Renal cortex interstitium (tissue), 15 donors: ENCODE measurements at places on chromosomes 13 and 19. TPM values are rescaled to one million over a fixed set of nuclear protein-coding genes. Genes with fewer than 3 reads are reported as not detected.

- DNase-seq, result no peak
Measured at GRCh38 chr13:93774506-93774905, 547.9 kb downstream of the GPC6 start.

- DNase-seq, result no peak
Measured at GRCh38 chr13:95315752-95316151, 14.5 kb upstream of the ABCC4 start.

DNA sequence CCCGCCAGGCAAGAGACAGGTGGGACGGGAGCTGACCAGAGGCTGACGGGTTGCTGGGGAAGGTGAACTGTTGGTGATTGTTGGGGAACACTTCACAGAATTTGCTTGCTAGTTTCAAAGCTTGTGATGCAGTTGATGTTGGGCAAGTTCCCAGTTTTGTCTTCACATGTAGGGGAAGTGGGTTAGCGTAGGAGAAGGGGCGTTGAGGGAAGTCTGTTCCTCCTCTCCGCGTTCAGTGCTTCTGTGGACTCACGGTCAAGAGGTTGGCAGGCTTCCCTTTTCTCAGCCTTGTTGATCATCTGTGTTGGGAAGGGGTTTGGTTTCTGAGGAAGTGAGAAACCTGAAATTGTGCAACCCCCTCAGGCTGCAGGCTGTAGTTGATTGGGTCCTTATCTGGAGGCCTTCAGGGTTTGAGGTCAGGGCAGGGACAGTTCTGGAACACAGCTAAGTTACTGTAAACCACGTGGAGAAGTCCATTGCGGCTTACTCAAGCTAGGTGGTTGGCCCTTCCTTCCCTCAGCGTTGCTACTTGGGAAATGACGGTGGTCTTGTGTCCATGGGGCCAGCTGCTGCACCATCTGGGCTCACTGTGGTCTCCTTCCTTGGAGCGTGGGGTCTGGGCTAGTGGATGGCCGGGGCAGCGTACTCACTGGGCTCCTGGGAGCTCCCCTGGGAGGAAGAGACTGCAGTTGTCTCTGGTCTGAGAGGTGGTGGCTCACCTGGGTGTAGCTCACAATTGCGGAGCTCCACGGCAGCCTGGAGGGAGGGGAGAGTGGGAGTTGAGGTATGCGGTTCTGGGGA lies 7.5 kb downstream of the RPS9 start:
- no peak for DNase-seq

The IQCN gene
- polyA plus RNA-seq, result 7.2 TPM

The PNKP gene
- 41.8 TPM for polyA plus RNA-seq

The TNFSF9 gene
- polyA plus RNA-seq, result 0.26 TPM

DNA sequence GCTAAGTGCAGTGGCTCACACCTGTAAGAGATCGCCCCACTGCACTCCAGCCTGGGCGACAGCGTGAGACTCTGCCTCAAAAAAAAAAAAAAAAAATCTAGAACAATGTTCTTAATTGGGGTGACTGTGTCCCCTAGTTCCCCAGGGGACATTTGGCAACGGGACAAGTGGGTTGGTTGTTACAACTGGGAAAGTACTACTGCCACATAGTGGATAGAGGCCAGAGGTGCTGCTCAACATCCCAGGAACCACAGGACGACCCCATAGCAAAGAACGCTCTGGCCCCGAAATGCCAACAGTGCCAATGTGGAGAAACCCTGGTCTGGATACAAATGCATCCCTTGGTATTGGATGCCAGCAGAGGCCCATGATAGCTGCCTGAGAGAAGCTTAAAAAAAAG lies 11.8 kb downstream of the NLRP12 start:
- no peak for DNase-seq

The OR7C1 gene
- 0.10 TPM for polyA plus RNA-seq

DNA sequence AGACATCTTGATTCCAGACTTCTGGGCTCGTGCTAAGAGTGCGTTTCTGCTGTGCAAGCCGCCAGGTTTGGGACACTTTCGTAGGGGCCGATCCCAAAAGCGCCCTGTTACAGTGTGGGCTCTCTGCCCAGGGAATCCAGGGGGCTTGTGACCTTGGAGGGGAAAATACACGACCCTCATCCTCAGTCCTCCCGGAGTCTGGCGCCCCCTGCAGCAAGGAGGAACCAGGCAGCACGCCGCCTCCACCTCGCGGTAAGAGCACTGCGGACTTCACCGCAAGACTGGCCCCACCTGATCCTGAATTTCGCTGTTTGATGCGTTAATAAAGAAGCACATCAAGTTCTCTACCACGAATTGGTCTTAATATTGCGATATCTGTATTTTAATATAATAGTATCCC lies 5.2 kb downstream of the POLRMT start:
- no peak for DNase-seq

GRCh38 chr13:94335761-94336526 lies 143.5 kb downstream of the DCT start:
- no peak for DNase-seq

GRCh38 chr19:54654447-54655321 lies 8.1 kb upstream of the LILRB4 start:
- no peak for DNase-seq

DNA sequence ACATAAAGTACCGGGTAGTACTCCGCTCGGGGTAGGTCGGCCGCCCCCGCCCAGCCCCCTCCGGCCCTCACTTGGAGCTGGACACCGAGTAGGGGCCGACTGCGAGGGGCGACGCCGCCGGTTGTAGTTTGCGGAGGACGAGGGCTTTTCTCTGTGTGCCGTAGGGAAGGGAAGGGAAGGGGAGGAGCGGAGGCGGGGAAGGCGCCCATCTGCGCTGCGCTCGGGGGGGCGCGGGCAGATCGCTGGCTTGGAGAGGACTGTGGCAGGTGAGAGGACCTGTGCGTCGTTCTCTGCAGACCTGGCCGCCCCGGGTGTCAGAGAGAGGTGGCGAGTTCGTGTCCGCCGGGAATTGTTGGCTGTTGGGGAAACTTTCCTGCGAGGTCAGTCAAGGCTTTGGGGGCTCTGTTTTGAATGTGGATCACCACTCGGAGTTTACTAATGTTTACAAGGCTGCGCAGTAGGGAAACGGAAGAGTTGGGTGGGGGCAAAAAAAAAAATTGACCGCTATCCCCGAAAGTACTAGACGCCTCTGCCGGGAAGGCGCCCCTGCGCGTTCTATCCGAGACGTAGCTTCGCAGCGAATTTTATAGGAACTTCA lies 1.4 kb downstream of the ING1 start:
- no peak for DNase-seq

GRCh38 chr13:83117046-83117445 lies 765.2 kb downstream of the SLITRK1 start:
- no peak for DNase-seq

The ASF1B gene
- polyA plus RNA-seq, result 23.0 TPM

DNA sequence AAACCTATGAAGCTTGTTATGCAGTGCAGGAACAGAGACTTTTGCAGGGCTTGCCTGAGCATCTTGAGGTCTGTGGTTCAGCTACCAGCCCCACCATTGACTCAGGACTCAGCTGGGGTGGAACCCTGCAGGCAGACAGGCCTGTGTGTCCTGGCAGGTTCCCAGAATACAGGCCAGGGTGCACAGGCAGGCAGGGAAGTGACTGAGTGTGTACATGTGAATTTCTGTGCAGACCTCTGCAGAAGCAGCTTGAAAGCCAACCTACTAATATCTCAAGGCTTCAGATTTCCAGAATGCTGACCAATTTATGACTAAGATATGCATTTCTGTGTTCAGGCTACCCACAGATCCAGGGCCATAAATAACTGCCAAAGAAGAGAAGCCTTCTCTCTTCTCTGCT lies 254.4 kb downstream of the DLEU7 start:
- DNase-seq, result no peak

The ACP5 gene
- 21.6 TPM for polyA plus RNA-seq
